ENCODE measurements at places on chromosomes 7 and 10. TPM values are rescaled to one million over a fixed set of nuclear protein-coding genes. Genes with fewer than 3 reads are reported as not detected.
A peak's percentile ranks its signal among the peaks of the same experiment; 100 is the strongest.

Gene ADARB2
- 0.13 TPM for polyA plus RNA-seq

Gene PILRA
- 8.4 TPM for polyA plus RNA-seq

Gene VGF
- 0.10 TPM for polyA plus RNA-seq

DNA sequence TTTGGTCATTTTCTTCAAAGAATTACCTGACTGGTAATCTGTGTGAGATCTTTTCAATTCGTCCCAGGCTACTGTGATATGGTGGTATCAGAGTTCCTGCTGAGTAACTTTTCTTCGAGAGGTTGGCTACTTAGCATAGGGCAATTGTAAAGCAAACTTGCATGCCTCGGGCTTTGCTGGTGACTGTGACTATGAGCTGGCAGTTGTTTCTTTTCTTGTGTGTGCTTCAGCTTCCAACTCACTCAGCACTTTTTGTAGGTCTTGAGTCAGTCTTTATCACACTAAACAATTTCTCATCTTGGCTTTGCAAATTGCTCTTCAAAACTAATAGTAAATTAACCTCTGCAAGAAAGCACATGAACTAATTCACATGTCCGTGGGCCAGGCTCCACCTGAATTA, 44.3 kb downstream of the PRR15 start:
- no peak overlapping the region for H3K4me3 ChIP-seq
- no peak overlapping the region for H3K27ac ChIP-seq
- no peaks in the 10 kb centered on the region for H3K4me1 ChIP-seq
- no peaks in the 10 kb centered on the region for H3K27me3 ChIP-seq
- H3K36me3 ChIP-seq, result no peaks in the 10 kb centered on the region
- no peak for DNase-seq

DNA sequence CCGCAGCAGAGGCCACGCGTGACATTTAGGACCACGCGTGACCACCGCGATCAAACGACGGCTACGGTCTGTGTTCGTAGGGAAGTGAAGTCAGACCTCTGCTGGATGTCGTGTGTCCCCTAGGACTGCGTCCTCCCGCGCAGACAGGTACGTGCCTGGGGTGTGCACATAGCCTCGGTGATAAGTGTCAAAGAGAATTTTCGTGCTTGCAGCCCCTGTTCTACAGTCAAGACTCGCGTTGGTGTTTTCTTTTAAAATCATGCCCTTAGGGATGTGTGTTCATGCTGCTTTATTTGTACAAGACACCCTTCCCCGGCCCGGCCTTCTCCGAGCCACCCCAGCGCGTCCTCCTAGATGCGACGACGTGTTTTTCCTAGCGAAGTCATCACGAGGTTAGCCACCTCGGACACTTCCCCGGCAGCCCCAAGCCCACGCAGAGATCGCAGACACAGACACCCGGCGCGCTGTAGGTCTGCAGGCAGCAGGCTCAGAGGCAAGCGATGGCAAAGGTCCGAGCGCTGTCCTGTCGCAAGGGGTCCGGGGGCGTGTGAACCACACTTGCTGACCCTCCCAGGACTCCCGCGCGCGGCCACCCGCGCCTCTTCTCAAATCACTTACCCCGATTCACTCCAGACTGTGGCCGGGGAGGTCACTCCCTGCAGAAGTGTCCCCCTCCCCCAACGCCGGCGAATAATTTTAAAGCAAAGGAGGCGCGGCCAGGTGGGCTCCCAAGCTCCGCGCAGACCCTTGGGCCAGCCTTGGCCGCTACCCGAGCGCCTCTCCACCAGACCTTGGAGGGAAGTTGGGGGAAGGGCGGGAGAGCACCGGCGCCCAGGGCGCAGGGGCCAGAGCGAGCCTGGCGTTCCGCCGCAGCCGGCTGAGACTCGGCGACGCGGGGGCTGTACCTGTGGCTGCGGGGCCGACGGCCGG, 552 bp downstream of the MKX start:
- H3K27ac ChIP-seq, result no peak overlapping the region
- H3K36me3 ChIP-seq, result no peaks in the 10 kb centered on the region
- H3K4me3 ChIP-seq, result peak overlapping the region; percentile 64
- DNase-seq, result no peak

GRCh38 chr7:88328787-88329186, 22.1 kb upstream of the STEAP4 start:
- no peaks in the 10 kb centered on the region for H3K36me3 ChIP-seq
- no peaks in the 10 kb centered on the region for H3K27me3 ChIP-seq
- no peak overlapping the region for H3K4me3 ChIP-seq
- DNase-seq, result no peak
- no peaks in the 10 kb centered on the region for H3K4me1 ChIP-seq
- no peak overlapping the region for H3K27ac ChIP-seq

DNA sequence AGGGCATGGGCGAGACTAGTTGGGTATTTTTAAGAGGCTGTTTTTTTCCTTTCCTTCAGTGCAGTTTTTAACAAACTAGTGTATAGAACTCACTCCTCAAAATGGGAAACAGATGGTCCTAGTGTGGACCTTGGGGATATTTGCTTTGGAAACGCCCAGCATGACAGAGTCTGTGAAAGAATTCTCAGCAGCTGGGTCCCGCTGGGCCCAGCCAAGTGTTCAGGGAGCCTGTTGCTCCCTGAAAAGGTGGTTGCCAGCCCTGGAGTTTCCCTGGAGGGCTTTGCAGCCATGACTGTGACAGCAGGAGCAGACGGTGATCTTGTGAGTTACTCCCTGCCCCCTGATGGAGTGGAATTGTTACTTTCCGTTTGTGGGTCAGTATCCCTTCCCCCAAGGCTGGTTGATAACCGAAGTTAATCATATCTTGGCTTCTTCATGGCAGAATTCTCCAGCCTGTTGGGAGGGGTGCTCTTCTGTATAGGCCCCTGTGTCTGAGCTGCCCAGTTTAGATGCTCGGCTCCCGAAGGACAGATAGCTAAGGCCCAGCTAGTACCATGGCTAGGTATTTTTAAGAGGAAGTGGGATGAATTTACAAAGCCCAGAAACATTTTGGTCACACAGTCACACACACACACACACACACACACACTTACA, 278.6 kb upstream of the HABP2 start:
- H3K36me3 ChIP-seq, result no peaks in the 10 kb centered on the region
- H3K4me3 ChIP-seq, result no peak overlapping the region
- no peak for DNase-seq
- no peaks in the 10 kb centered on the region for H3K27me3 ChIP-seq

DNA sequence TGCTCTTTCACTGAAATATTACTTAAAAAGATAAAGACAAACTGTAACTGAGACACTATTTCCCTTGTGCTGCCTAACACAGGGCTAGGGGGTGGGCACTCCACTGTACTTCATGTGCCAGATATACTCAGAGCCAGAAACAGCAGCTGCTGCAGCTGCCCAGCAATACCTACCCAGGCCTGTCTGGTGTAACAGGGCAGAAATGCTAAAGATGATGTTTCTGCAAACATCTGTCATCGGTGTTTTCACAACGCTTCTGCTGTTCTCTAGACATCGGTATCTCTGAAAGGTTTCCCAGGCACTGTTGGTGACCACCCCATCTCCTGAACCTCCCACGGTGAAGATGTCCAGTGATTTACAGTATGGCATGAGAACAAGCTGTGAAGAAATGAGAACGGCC, 42.7 kb downstream of the LAMB1 start:
- DNase-seq, result no peak
- no peaks in the 10 kb centered on the region for H3K36me3 ChIP-seq
- no peaks in the 10 kb centered on the region for H3K27me3 ChIP-seq
- no peak overlapping the region for H3K27ac ChIP-seq
